Activated CD4-positive, CD25-positive, alpha-beta regulatory T cell treated with anti-CD3 and anti-CD28 coated beads, Interleukin-2, amount 50 U/mL, for 72 hours (primary cell): ENCODE measurements at places on chromosomes 1 and 21.
A peak's percentile ranks its signal among the peaks of the same experiment; 100 is the strongest.

- peak; percentile 33 for DNase-seq
Observed at GRCh38 chr1:119327450-119328155, 41.0 kb upstream of the HAO2 start.

DNA sequence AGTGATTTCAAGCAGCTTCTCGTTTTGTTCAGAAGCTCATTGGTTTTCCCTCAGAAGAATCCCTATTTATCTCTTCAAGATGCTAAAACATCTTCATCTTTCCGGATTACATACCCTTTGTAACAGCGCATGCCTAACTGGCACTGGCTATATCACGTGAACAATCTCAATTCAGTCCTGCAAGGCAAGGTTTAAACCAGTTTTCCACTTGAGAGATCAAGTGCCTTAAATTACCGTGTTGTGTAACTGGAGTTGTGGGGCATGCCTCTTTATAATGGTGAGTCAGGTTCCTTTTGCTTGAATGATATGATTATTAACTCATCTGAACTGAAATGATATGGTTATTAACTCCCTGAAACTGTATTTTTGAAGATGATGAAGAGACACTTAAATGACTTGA lies 11.0 kb upstream of the ZFP69B start:
- DNase-seq = no peak

DNA sequence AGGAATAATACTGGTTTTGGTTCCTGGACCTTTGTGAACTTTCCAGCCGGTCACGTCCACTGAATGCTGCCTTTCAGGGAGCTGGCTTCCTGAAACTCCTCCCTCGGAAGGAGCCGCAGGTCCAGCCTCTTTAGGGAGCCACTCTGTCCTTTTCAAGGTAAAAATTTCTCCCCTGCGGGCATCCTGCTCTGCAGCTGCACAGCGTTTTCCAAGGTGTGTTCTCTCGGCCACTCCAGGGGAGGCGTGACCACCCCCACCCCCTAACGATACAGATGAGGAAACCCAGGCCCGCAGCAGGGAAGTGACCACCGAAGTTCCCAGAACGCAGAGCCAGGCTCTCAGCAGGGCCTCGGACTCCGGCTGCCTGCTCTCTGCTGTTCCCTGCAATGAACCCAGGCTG lies 21.5 kb downstream of the PADI2 start:
- no peak for DNase-seq

- DNase-seq = no peak
Observed at GRCh38 chr1:8388732-8389562, 71.0 kb downstream of the SLC45A1 start.

DNA sequence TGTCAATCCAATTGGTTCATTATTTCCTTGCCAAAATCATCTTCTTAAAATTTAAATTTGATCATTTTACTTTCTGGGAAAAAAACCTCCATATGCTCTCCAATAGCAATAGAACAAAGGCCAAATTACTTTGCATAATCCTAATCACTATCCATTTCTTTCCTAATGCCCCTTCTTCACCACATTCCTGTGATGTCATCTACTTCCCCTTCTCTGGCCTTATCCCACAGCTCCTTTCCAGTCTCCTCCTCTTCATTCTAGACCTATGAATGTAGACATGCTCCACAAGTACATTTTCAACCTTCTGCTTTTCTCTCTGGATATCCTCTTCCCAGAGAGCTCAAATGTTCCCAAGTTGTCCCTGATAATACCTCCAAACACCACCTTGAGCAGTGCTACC lies 216.6 kb downstream of the MRPL39 start:
- no peak for DNase-seq

- no peak for DNase-seq
Observed at GRCh38 chr1:63063367-63063766, 259.0 kb upstream of the FOXD3 start.

GRCh38 chr1:18166341-18166740 lies 58.7 kb downstream of the IGSF21 start:
- DNase-seq = no peak

DNA sequence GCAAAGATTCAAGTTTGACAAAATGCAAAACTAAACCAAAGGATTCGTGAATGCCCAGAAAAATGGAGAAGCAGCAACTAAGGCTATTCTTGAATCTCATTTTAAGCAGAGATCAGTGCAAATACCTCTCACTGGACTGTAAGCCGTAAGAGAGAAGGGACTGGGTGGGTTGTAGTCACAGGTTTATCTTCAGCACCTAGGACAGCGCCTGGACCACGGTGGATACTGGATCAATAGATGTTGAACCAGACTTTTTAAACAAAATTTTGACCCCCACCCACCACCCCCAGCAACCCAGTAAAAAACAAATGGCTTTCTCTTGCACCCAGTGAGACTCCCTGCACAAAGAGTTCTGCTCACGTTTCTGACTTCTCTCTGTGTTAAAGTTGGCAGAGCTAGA lies 347.1 kb downstream of the AJAP1 start:
- DNase-seq = no peak

DNA sequence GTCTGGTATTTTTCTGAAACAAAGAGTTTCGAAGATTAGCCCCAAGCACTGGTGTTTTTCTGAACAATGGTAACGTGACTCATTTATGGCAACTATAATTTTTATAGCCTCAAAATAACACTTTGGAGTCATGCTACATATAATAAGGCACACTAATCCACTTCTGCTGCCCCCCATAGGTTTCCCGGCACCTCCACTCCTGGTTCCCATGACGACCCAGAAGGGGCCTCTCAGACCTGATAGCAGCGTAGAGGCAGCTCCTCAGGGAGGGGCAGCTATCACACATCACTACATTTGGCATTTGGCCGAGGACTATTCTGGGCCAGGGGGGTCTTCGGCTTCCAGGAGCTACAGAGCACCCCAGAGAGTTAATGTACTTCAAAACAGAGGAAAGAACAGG lies 23.3 kb downstream of the CAPN8 start:
- no peak for DNase-seq

DNA sequence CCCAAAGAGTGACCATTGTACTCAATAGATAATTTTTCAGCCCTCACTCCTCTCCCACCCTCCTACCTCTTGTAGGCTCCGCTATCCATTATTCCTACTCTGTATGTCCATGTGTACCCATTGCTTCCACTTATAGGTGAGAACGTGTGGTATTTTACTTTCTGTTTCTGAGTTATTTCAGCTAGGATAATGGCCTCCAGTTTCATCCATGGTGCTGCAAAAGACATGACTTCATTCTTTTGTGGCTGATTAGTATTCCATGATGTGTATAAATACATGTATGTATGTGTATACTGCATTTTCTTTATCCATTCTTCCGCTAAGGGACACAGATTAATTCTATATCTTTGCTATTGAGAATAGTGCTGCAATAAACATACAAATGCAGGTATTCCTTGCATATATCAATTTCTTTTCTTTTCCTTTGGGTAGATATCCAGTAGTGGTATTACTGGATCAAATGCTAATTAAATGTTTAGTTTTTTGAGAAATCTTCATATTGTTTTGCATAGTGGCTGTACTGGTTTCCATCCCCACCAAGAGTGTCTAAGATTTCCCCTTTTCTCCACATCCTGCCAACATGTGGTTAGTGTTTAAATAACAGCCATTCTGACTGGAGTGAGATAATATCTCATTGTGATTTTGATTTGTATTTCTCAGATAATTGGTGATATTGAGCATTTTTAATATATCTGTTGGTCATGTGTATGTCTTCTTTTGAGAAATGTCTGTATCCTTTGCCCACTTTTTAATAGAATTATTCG lies 4.9 kb downstream of the LY9 start:
- DNase-seq = no peak

- no peak for DNase-seq
Observed at GRCh38 chr1:19347533-19348172, 35.5 kb downstream of the SLC66A1 start.

- no peak for DNase-seq
Observed at GRCh38 chr1:242428399-242429190, 95.9 kb downstream of the PLD5 start.

DNA sequence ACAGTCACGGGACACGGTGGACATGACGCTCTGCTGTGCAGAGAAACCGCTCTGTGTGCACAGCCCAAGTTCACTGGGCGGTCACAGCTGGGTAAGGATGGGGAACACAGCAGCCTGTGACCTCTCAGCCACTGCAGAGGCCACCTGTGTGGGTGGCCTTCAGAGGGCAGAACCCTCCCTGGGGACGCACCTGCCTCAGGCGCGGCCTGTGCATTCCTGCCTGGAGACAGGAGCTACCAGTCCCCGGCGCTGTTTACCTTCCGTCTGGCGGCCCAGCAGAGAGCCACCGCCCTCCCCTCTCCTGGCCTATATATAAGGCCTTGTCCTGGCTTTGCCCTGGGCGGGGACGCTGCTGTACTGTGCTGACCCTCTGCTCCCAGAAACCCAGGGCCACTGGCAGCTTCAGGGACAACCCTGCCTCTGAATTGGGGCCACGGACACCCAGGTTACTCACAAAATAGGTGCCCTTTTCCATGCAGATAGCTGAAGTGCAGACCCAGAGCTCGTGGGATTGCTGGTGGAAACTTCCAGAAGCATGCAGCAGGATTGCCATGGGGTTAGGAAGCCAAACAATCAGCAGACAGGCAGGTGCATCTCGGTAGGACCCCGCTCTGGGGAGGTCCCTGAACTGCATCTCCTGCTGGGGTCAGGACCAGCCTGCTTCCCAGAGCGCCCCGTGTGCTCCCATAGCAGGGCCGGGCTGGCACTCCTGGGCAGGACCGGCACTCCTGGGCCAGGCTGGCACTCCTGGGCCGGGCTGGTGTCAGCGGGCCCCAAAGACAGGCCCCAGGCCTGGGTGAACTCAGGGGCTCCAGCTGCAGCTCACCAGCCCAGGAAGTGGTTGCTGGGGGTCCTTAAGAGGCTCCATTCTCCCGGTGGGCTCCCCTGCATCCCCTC lies 83.6 kb downstream of the SIK1 start:
- DNase-seq = no peak

GRCh38 chr1:93615582-93616150 lies 66.0 kb downstream of the BCAR3 start:
- peak; percentile 46 for DNase-seq

DNA sequence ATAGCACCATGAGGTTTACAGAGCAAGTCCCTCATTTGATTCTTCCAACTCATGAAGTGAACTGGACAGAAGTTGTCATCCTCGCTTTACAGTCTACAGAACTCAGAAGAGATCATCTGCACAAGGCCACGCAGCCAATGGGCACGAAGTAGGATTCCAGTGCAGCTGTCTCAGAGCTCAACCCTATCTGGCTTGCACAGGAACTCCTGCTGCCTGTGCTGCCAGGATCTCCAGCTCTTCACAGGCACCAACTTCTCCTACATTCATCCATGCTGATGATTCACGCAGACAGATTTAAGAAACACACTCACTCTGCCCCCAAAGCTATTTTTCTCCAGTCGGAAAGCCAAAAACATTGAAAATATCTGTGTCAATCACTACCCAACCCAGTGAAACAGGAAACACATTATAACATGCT lies 157.0 kb downstream of the RERE start:
- no peak for DNase-seq

GRCh38 chr21:46617267-46618051 lies 12.6 kb upstream of the S100B start:
- no peak for DNase-seq

DNA sequence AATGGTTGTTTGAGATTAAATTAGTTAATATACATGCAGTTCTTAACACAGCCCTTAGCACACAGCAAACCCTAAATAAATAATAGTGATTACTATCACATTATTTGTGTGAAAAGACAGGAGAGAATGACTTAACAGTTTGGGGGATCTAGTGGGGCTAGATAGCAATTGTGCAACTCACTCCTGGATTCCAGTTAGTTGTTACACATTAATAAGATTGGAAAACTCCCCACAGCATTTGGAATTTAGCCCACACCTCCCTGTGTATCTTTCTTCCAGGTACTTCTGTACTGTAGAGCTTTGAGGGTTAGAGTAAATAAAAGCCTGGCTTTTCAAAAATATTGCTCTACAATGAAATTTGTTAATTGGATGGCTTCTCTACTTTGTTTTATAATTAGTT lies 93.2 kb downstream of the KCTD3 start:
- DNase-seq = no peak

DNA sequence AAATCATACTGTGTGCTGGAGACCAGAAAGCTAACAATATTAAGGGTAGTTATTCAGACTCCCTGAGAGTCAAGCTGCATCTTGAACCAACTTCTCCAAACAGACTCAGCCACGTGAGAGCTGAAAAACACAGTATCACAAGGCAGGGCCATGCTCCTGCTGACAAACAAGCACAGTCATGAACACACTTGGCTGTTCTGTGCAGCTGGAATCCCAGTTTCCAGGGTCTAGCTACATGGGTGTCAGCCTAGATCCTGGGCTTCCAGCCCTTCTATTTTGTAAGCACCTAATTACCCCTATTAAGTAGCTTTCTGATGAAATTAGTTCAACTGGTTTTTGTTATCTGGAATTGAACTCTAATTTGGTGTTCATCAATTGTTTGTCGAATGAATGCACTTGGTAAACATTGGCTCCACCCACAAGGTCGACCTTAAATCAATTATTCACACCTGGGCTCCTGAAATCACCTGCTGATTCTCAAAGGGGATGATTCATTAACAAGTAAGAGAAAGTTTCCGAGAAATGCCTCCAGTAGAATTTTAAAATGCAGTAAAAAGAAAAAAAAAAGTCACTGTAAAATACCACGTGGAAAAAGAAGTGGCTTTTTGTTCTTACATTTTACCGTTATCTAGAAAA lies 179.3 kb downstream of the ZC3H11B start:
- no peak for DNase-seq

GRCh38 chr1:153505576-153505975 lies 30.2 kb downstream of the S100A6 start:
- no peak for DNase-seq

GRCh38 chr1:25257196-25257595 lies 9.9 kb upstream of the RSRP1 start:
- no peak for DNase-seq

GRCh38 chr1:53260631-53261247 lies 22.4 kb upstream of the MAGOH start:
- DNase-seq = no peak

GRCh38 chr1:156063997-156064285 lies 3.0 kb downstream of the RAB25 start:
- no peak for DNase-seq

DNA sequence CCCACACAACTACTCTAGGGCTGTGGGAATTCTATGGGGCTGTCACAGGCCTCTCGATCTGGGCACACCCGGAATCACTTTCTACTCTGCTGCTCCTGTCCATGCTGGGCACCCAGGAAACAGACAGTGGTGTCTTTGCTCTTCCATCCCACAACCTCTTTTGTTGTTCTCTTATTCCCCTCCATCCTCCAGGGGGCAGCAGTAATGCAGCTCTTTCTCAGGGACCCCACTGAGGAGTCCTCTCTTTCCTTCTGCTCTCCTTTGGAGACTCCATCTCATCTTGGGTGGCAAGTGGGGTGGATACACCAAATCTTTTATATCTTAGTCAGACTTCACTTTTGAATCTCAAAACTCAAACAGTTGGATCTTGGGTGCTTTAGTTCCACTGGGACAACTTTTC lies 206.3 kb downstream of the HS2ST1 start:
- DNase-seq = no peak
